ENCODE measurements at places on chromosomes 5 and 9.

DNA sequence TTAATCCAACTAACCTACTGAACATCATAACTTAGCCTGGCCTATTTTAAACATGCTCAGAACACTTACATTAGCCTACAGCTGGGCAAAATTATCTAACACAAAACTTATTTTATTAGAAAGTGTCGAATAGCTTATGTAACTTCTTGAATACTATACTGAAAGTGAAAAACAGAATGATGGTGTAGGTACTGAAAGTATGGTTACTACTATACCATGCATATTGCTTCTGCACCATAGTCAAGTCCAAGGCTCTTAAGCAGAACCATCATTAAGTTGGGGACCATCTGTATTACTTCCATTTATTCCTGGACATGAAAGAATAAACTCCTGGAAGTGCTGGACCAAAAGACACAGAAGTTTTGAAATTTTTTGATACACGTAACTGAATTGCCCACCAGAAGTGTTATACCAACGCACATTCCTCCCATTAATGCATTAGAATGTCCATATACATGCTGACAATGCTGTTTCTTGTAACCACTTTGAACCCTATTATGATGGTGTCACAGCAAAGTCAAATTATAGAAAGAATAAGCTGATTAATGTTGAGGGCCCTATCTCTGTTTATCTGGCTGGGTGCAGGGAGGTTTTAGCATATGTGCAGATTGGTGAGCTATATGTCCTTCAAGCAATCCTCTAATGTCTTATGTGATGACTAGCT is 375.7 kb downstream of the ACTL7B start:
- no peak for DNase-seq

- DNase-seq, result no peak
Observed at GRCh38 chr5:141521244-141521781, 32.4 kb downstream of the PCDHGC5 start.

GRCh38 chr9:38215465-38215864 is 146.4 kb upstream of the SHB start:
- DNase-seq, result no peak

- no peak for DNase-seq
Observed at GRCh38 chr5:77935506-77936364, 159.6 kb upstream of the TBCA start.

GRCh38 chr5:111635916-111636570 is 121.0 kb downstream of the NREP start:
- no peak for DNase-seq

GRCh38 chr5:135576075-135576599 is 2.7 kb downstream of the CXCL14 start:
- no peak for DNase-seq

DNA sequence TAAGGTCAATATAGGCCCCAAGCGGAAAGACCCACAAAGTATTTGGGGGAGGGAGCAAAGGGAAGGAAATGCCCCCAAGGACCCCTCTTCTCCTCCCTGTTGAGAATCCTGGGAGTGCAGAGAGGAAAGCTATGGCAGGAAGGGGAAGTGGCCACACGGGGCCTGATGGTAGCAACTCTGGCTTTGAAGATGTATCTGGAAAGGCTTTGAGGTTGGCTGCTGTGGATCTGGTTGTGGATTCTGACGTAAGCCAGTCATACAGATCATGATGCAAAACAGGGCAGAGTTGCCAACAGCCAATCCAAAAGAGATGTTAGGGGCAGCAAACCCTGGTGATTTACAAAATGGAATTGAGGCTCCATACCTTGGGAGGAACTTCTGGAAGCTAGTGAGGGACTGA is 108.8 kb downstream of the PRKACG start:
- no peak for DNase-seq

DNA sequence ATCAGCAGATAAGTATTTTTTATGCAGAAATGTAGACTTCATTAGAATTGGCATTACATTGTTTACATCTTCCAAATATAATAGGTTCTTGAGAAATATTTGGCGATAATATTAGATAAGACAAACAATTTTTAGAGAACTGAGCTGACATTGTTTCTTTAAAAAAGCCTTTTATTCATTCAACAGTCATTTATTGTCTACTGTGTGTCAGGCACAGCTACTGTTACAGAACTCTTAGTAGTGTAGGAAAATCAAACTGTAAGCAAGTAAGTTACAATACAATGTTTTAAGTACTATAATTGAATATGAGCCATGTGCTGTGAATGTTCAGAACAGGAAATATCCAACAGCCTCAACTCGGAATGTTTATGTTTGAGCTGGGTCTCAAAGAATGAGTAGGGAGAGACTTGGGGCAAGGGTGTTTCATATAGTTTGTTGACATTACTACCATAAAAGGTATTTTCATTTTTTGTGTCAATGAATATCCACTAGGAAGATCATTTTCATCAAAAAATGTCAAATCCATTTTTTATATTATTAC is 114.0 kb downstream of the CDC42SE2 start:
- DNase-seq, result no peak

GRCh38 chr5:111262153-111262552 is 38.0 kb downstream of the CAMK4 start:
- no peak for DNase-seq

DNA sequence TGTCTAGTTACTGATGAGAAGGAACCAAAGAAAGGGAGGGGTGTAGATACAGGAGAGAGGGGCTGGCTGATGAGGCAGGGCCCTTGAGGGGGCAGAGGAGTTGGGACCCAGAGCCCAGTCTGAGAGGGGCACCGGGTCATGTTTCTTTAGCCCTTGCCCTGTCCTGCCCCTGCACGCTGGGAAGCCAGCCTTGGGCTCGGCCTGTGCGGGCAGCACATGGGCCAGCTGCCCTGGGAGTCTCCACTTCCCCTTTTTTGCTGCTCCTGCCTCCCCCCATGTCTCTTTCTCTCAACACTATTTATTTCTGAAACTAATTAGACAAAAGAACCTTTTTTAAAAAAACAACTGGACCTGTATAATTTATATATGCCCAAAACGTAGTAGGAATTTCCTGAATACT is 20.5 kb downstream of the MVB12B start:
- no peak for DNase-seq

GRCh38 chr5:90438100-90438499 is 28.5 kb upstream of the CETN3 start:
- no peak for DNase-seq

DNA sequence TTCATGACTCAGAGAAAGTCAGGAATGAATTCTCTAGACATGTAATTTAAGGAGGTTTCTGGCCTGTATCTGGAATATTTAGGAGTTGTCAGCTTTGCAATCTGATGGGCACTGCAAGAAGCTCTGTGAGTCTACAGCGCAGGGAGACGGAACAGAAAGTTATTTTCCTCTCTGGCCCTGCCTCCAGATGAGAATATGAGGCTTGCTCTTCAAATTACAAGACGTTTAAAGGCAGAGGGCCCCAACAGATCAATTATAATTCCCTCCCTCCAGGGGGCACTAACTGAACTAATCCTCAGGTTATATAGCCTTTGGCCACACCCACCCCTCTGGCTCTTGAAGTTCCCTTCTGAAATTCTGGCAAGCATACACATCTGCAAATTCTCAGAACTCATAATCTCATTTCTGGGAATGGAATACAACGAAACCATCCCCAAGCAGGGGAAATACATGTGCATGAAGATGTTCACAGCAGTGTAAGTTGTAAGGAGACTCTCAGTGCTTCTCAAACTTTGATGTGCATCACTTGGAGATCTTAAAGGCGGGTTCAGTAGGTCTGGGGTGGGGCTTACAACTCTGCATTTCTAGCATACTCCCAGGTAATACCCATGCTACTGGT is 307.6 kb downstream of the CWC27 start:
- no peak for DNase-seq

- no peak for DNase-seq
Observed at GRCh38 chr9:128494108-128494745, 10.3 kb upstream of the GLE1 start.

DNA sequence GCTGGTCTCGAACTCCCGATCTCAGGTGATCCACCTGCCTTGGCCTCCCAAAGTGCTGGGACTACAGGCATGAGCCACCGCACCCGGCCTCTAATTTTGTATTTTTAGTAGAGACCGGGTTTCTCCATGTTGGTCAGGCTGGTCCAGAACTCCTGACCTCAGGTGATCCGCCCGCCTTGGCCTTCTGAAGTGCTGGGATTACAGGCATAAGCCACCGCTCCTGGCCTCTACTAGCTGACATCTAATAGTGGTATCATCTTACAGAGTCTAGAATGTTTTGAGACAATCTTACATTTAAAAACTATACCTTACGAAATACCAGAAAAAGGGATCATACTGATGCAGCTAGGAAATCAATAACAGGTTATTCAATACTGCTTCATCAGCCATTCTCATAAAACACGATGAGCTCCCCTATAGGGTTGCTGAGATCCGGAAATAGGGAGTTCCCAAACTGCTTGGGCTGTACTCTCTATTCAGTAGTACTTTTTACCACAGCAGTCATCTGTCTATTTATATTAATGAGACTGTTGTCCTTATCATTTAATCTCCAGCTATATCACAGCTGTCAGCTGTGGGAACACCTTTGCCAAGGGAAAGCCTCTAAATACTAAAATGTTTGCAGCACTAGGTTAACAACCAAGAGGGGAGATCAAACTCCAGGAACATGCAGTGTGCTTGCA is 8.1 kb upstream of the UBE2D2 start:
- no peak for DNase-seq

GRCh38 chr9:136238342-136238732 is 7.3 kb downstream of the QSOX2 start:
- DNase-seq, result no peak

DNA sequence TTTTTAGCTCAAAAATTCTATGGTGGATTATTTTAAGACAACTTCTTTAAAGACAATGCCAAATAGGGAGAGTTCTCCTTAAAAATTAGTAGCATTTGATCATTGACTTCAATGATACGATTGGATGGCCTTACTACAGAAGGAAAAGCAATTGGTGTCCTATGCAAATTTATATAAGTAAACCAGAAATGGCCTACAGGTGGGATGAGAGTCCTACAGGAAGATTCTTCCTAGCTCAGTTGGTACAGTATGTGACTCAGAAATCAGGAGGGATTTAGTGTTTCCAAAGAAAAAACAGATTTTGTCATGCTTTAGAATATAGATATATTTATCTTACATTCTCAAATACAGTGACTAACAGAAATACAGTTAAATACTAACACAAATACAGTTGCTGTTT is 6.5 kb downstream of the ANKRA2 start:
- no peak for DNase-seq

DNA sequence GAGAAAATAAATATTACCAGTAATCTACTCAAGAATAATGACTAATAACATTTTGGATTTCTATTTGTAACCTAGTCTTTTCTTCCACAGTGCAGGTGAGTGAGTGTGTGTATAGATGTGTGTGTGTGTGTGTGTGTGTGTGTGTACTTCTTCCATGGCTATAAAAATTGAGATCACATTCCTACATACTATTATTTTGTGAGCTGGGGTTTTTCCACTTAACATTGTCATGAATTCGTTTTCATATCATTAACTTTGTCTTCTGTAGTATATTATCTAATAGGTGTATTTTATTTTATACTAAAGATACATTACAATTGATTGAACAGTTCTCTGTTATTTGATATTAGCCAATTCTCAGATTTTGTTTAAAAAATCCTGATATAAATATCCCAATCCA is 152.4 kb upstream of the TRPC7 start:
- no peak for DNase-seq

DNA sequence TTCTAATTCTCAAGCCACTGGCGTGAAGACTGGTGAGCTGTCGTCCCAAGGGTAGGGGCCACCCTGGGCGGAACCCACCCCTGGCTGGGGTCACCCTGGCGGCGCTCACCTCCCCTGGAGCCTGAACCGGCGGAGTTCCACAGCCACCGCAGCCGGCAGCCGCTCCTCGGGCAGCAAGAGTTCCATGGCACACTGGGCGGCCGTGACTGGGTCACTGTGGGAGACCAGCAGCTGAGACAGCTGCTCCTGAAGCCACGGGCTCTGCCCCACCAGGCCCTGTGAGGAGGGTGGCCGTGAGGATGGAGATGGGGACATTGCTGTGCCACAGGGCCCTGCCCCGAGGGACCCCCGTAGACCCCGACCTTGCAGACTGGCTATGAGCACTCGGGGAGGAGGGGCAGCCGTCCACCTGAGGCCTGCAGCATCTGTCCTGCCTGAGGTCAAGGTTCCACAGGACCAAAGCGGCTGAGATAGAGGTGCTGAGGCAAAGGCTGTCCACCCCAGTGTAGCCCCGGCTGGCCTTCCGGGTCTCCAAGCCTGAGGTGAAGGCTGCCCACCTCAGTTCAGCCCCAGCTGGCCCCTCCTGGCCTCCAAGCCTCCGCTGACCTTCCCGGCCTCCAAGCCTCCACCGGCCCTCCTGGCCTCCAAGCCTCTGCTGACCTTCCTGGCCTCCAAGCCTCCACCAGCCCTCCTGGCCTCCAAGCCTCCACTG is 50.6 kb upstream of the NRARP start:
- no peak for DNase-seq

GRCh38 chr5:164296603-164297080 is 791.2 kb downstream of the MAT2B start:
- DNase-seq, result no peak

DNA sequence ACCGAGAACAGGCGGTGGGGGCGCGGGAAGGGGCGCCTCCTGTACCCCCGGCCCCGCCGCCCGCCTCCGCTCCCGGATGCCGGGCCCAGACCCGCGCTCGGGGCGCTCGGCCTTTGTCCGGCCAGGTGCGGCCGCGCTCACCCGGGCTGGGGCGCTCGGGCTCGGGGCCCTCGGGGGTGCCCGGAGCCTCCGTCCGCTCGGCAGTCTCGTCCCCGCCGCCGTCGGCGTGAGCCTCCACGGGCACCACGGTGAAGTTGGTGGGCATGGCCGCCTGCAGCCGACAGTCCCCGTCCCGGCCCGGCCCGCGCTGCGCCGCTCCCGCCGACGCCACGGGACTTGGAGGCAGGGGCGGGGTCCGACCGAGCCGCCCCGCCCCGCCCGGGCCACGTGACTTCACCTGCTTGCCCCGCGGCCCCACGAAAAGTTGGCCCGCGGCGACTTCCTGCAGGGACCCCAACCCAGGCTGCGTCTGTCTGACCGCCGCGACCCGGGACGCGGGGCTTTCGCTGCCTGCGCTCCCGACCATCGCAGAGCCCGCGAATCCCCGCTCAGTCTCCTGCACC is at the start of gene SLC12A7:
Gene SLC12A7 (minus strand): TSS at position 337 of the 563 bp plus-strand sequence. CDS start 72 bp downstream, at position 265.
- DNase-seq, result peak; percentile 71

DNA sequence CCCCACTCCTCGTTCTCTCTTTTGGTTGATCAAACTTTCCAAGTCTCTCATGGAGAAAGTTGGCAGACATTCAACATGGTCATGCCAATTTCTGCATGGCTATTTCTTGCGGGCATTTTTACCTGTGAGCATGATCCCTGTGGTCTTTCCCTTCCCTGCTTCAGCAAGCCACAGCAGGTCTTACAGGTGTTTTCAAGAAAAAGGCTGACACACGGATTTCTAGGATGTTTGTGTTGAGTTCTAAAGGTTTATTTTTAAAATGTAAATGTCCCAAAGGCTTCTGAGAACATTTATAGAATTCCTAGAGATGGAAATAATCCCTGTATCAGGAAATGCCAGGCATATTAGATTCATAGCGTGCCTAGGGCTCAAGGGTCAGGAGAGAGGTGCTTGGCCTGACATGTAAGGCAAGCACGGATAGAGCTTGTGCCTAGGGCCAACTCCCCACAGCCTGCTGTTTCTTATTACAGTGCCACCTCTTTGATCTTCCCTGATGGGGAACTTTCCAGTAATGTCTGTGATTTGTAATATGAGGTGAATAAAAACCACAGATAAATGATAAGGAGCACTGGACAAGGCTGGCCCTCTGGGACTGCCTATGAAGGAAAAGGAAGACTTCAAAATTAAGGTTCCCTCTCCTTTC is 79.8 kb downstream of the MUSK start:
- no peak for DNase-seq

Measured in activated CD4-positive, CD25-positive, alpha-beta regulatory T cell treated with anti-CD3 and anti-CD28 coated beads, Interleukin-2, amount 50 U/mL, for 72 hours (primary cell).